ENCODE measurements at places on chromosomes 7 and 10. TPM values are rescaled to one million over a fixed set of nuclear protein-coding genes. Genes with fewer than 3 reads are reported as not detected.

SLC29A3 gene
- total RNA-seq = 5.3 TPM

RNF148 gene
- total RNA-seq = 2.2 TPM

HGF gene
- total RNA-seq = 23.8 TPM

SFRP5 gene
- total RNA-seq = 0.31 TPM

CYP2E1 gene
- total RNA-seq = 2.9 TPM

TET1 gene
- 2.2 TPM for total RNA-seq

SHTN1 gene
- 44.2 TPM for total RNA-seq

ANKRD16 gene
- 6.7 TPM for total RNA-seq

CPEB3 gene
- total RNA-seq = 7.4 TPM
